ENCODE measurements at places on chromosomes 3 and 15. TPM values are rescaled to one million over a fixed set of nuclear protein-coding genes. Genes with fewer than 3 reads are reported as not detected.

GRCh38 chr15:31262901-31263671 lies 63.5 kb upstream of the KLF13 start:
- DNase-seq = peak; percentile 30

GRCh38 chr15:68449389-68449788 lies 17.4 kb upstream of the ITGA11 start:
- no peak for DNase-seq

- peak; percentile 29 for DNase-seq
These were observed 34.5 kb downstream of the PSTPIP1 start for GRCh38 chr15:77029166-77030047.

Gene PLA2G4F
- not detected for total RNA-seq

Gene CPLX3
- 0.28 TPM for total RNA-seq

DNA sequence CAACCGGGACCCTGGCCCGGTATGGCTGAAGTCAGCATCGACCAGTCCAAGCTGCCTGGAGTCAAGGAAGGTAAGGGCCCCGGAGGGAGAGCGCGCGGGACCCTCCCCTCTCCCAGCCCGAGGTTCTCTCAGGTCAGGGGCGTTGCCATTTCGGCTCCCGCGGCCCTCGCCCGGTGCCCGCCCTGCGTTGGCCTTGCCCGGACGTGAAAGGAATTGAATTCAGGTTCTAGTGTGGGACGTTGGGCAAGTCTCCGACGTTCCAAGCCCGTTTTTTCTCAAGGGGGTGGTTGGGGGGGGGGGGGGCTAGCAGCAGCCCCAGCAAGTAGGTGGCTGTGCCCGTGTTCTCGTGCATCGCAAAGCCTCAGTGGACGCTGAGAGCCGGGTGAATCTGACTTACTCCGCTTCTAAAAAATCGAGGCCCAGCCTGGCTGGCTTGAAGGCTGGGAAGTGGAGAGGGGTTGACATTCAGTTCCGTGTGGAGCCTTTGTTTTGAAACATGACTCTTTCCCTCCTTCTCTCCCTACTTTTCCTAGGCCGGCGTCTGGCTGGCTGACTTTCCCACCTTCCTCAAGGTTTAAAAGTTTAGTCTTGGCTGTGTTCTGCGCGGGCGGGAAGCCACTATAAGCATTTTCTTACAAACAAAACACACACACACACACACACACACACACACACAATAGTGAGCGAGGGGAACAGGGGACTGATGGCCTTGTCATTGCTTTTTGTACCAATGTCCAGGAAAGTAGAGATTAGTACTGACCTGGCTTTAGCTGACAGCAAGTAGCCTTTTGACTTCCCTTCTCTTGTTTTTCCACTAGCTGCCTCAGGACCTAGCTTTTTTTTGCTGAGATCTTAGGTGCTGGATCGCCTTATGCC lies at the start of gene UTS2B:
UTS2B (minus strand) TSS at position 873 of the 876 bp plus-strand sequence. CDS start 48,337 bp downstream, outside the sequence.
- peak; percentile 39 for DNase-seq

Gene ZCWPW2
- 0.25 TPM for total RNA-seq

Gene MAGEL2
- not detected for total RNA-seq

- DNase-seq = no peak
These were observed 2.0 kb downstream of the PXYLP1 start for GRCh38 chr3:141233457-141234161.

DNA sequence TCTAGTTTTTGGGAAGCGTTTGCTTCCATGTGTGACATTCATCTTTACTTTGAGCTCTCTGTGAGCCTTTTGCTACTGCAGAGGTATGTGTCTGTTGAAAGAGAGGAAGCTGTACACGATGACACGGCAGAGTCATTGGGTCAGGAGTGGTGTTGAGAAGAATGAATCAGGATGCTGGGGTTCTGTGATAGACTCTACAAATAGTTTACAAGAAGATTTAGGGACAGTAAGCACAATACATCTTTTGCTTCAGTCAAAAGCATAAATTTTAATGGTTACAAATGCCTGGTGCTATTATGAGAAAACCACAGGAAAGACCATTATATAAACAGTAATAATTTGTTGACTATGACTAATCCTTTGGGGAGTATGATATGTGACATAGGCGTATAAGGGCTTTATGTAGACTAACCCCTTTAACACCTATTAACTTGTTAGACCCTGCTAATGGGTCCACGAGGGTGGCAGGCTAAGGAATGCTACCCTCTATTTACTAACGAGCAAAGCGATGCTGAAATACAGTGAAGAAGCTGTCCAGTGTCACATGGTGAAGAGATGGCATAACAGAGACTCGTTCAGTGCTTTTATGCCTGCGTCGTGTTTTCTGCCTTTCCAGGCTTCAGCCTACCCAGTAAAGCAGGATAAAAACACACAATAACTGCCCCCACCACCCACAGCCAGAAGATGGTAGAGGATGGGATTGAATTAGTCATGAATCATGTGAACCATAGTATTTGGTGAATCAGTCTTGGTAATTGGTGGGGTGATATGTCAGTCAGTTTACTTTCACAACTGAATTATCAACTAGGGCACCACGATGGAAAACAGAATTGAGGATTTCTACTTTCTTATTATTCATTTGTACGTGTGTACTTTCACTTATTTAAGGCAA lies 118.8 kb downstream of the LPP start:
- DNase-seq = no peak

DNA sequence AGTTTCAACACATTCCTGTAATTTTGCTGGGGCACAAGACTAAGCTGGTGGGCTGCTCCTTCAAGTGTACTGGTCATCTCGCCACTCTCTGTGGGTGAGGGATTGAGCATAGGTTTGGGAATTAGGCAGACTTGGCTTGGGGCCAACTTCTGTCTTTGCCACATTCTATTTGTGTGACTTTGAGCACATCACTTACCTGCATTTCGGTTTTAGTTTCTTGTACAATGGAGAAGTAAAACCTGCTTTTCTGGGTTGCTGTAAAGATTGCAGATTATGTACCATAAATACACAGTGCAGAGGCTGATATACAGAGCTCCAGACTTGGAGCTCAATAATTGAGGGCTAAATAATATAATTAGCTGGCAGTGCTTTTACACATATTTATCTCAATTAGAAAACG lies 162.1 kb downstream of the C3orf38 start:
- no peak for DNase-seq

GRCh38 chr3:190533511-190534281 lies 19.8 kb downstream of the IL1RAP start:
- DNase-seq = no peak

Gene GOLGA8K
- total RNA-seq = 2.0 TPM

DNA sequence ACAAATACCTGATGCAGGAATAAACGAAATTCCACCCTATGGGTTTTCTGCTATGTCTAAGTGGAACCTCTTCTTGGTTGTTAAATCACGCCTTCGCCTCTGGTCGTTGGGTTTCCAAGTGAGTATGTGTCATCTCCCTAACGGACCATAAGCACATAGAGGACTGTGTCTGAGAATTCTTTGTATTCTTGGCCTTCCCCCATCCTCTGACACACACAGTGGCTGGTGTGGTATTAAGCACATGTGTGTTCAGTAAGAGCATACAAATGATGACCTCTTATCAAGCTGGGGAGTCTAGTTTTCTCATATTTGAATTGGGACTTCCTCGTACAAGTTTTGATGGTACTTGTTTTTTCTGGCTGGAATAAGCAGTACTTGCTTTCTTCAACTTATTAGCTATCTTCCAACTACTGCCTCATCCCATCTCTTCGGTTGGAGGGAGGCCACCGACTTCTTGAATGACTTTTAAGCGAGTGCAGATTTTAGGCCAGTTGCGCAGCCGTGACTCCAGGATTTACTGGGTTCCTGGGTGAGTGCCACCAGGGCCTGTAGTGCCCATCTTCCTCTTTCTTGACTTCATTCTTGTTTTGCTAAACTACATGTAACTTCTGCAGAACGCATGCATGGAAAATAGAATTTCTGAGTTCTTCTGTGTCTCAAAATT lies 240.2 kb downstream of the ADAMTS17 start:
- no peak for DNase-seq

GRCh38 chr15:98195796-98196195 lies 235.3 kb downstream of the ARRDC4 start:
- no peak for DNase-seq

GRCh38 chr3:76308541-76308940 lies 523.2 kb upstream of the ZNF717 start:
- no peak for DNase-seq

Gene NEK10
- total RNA-seq = 0.79 TPM

DNA sequence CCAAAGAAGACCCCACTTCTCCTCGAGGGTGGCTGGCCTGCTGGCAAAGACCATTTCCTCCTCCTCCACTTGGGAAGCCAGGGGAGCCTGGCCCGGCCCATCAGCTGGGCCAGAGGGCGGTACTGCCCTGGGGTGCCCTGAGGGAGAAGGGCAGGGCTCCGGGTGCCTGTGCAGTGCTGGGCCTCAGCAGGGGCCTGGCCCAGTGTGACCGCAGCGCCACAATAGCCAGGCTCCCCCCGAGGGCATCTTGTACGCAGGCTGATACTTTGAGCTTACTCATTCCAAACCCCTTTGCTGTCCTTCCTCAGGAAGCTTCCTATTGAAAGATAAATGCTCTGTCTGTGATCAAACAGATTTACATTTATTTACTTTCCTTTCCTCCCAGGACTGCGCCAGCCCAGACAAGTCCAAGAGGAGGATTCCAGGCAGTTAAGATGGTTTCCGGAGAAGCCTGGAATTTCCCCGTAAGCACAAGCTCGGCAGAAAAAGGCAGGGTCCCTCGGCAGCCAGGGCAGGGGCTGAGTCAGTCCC lies 240.1 kb downstream of the XXYLT1 start:
- DNase-seq = no peak

DNA sequence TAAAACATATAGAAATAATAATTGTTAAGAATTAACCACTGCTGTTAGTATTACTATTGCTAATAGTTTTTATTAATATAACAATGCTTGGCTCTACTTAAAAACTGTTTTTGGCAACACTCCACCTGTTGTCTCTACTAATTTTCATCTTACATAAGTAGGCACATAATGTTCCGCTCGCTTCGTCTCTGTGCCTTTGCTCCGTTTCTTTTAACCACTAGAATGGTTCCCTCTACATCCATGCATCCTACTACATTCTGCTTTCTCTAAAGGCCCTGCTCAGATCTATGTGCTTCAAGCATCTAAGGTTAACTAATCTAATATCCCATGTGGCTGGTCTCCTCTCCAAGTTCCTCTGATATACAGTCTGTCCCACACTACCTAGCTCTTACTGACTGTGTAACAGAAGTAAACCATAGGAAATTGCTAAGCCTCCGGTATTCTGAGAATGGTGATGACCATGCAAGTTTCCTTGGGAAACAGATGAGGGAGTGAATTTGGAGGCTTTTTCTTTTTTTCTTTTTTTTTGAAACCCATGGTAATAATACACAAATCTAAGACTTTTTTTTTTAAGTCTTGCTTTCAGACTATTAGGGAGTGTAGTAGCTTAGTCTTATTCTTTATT lies 138.3 kb downstream of the P3H2 start:
- no peak for DNase-seq

DNA sequence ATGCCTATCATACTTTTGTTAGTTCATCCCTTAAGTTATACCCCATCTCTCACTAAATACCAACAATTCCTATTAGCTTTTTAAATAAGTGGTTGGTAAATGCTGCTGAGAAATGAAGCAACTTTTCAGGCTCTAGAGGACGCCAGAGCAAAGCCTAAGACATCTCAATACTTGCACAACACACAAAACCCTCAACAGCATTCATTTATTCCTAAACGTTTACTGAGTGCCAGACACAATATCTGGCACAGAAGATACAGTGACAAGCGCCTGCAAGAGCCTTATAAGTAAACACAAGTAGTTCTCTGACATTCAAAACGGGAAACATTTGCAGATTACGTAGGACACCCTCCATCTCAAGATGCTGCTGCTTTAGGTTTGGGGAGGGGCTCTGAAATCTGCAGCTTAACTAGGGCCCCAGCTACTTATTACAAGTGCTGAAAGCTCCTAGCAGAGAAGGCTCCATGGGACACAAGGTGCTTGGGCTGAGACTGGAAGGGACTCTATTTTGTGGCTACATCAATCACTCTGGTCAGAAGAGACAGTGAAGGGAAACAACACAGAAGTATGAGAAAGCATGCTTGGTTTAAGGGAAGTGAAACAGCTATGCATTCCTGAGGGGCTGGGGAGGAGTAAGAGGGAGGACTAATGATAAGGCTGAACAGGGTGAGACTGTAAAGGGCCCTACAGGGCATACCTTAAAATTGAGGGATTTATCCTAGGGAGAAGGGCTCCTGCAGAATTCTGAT lies 311.3 kb downstream of the PLCL2 start:
- no peak for DNase-seq

- no peak for DNase-seq
These were observed 120.0 kb downstream of the DUT start for GRCh38 chr15:48451241-48451640.

GRCh38 chr15:84760219-84760618 lies 11.8 kb downstream of the ZNF592 start:
- no peak for DNase-seq

DNA sequence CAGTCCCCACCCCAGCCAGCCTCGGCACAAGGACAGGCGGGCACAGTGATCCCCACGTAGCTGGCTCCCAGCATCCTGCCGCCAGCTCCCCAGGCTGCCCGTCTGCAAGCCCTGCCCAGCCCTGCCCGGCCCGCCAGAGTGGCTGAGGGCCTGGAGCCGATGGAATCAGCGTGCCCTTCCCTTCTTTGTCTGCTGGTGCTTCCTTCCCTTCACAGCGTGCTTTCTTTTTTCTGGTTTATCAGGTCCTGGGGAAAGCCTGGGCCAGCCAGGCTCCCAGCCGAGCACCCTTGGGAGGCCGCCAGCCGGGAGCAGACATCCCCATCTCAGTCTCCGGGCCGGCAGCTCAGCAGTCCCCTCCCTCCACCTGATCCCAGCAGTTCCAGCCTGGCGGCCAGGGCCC lies 54.7 kb upstream of the SMAD6 start:
- DNase-seq = no peak

DNA sequence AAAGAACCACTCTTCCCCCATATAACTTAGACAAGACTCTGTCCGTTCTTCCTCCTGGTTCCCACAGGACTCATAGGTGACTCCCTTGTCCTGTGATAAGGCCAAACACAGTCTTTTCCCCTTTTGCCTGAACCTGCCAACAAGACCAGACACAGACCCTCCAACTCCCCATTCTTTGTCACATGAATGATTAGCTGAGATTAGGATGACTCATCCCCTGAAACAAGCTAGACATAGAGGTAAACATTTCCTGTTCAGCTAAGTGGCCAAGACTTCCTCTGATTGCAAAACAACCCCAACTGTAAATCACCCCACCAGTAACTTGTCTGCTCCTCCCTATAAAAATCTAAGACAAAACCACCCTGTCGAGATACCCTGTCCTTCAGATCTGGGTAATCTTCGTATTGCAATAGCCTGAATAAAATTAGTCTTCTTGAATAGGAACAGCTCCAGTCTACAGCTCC lies 11.4 kb upstream of the HTR3E start:
- DNase-seq = no peak

Gene EIF1B
- total RNA-seq = 38.3 TPM

Gene VWA5B2
- 0.25 TPM for total RNA-seq

Gene DUOXA1
- not detected for total RNA-seq

Gene PGBD4
- total RNA-seq = 4.5 TPM

Data from activated naive CD8-positive, alpha-beta T cell treated with anti-CD3 and anti-CD28 coated beads, Interleukin-2, amount 10 ng/mL, durations not matched to agents 7 days and 5 days (primary cell).